Stimulated activated CD4-positive, alpha-beta T cell treated with anti-CD3 and anti-CD28 coated beads, Interleukin-4, amount 100 ng/mL, for 4 hours (primary cell): ENCODE measurements at places on chromosomes 6 and 20.

DNA sequence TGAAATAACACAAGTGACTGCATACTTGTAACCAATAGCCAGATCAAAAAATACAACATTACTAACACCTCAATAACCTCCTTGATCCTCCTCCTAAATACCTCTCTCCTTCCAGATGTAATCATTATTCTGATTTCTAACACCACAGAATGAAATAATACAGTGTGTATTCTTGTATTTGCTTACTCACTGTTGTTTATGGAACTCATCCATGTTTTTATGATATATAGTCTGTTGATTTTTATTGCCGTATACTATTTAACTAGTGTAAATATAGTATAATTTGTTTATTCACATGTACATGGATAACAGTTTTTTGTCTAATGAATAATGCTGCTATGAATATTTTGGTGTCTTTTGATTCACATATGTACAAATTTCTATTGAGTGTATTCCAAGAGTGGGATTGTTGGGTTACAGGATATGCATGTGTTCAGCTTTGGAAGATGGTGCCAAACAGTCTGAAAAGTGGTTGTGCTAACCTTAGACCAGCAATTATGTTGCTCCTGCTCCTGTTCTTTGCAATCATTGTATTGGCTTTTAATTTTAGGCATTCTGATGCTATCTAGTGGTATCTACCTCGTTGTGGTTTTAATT, 11.5 kb downstream of the TTK start:
- no peak for DNase-seq

DNA sequence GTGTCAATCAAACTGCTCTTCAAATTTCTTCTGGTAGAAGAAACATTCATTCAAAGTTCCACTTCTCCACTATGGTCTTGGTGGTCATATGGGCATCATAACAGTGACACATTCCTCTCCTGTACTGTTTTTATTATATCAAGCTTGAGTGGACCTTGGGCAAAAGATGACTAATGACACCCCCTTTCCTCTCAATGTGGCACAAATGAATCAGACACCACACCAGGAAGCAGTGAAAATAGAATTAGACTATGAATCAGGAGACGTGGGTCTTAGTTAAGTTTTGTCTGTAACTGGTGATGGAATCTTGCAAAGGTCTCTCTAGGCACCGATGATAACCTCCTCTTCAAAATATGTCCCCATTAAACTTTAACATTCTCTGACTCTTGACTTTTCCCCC, 9.0 kb upstream of the NRSN1 start:
- DNase-seq = no peak

DNA sequence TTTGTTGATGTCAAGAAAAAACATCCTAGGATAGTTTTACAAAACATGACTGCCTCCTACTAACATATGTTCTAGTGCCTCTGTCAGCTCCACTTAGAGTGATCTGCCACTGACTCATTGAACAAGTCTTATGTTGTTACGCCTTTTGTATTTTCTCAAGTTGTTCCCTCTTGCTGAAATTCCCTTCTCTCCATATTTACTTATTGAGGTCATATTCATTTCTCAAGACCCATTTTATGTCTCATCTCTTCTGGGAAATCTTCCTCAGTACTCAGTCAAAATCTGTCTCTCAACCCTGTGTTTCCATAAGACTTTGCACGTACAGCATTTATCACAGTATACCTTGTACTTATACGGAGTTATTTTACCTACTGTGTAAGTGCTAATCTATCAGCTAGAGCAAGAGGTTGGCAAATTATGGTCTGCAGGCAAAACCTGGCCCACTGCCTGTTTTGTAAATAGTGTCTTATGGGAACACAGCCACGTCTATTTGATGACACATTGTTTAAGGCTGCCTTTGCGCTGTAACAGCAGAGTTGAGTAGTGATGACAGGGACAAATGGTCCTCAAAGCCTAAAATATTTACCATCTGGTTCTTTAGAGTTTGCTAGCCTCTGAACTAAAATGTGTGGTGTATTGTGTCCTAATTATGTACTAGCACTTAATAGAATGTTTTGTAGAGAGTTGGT, 83.4 kb downstream of the ADGRB3 start:
- no peak for DNase-seq

DNA sequence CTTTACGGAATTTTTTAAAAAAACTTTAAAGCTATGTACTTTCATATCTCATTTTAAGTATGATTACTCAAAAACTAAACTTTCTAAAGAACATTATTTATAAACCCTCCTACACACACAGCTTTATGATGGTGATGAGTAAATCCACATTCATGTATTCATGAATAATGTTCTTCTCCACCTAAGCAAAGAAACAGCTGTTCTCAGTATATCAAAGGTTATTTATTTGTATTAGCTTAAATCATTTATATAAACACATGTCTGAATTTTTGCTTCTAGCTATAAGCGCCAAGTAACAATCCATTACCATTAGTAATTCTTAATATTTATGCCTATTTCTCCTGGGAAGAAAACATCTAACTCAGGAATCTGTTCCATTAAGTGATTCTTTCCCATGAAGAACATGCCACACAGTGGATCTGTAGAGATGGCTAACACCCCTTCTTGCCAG, 63.3 kb downstream of the SMLR1 start:
- no peak for DNase-seq

DNA sequence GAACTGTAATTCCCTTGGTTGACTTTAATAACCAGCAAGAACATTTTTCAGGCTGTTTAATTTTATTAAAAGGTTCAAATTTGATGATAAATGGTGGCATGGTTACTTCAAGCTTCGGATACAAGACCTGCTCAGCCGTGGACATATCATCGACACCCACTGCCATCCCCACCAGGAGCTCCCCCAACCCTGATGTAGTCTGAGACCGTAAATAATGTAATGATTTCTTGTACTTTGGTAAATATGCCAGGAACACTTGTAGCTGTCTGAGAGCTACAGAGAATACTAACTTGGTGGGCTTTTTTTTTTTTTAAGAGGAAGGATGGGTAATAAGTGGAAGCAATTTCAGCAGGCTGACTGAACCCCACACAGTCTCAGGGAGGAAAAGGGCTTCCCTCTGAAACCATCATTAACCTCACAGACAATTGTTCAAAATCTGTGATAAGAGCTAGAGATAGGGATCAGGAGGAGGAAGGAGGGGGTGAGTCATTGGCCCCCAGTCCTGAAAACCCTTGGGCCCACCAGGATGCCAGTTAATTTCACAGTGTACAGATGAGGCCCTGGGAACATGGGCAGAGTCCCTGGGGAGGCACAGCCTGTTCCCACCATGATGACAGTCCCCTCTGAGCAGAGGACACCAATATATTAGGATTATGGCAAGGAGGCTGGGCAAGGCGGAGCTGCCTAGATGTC, 56.0 kb downstream of the APCDD1L start:
- no peak for DNase-seq
